ENCODE measurements at places on chromosomes 6 and 20. TPM values are rescaled to one million over a fixed set of nuclear protein-coding genes. Genes with fewer than 3 reads are reported as not detected.

PCMT1 gene
- 94.4 TPM for total RNA-seq

IL17A gene
- total RNA-seq, result not detected

- no peak for DNase-seq
Observed at GRCh38 chr20:51542033-51542570, 417 bp downstream of the NFATC2 start.

TSBP1 gene
- not detected for total RNA-seq

DNA sequence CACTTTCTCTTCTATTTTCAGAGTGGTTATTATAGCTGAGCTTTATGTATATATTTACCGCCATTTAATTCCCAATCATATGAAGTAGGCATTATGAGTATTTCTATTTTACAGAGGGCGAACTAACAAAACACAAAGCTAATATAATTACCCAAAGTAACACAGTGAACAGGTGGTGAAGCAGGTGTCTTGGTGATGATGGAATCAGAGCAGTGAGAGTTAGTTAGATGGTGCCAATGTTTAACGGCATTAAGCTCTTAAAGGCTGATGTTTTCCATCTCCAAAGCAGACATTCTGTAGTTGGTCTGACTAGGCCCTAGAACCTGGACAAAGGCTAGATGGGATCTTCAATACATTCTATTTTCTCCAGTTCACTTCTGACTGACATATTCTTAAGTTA lies 551.1 kb upstream of the SYNCRIP start:
- no peak for DNase-seq

GRCh38 chr20:62420846-62421715 lies 6.3 kb downstream of the RBBP8NL start:
- no peak for DNase-seq

SIGLEC1 gene
- not detected for total RNA-seq

GMPR gene
- total RNA-seq, result 28.8 TPM

DNA sequence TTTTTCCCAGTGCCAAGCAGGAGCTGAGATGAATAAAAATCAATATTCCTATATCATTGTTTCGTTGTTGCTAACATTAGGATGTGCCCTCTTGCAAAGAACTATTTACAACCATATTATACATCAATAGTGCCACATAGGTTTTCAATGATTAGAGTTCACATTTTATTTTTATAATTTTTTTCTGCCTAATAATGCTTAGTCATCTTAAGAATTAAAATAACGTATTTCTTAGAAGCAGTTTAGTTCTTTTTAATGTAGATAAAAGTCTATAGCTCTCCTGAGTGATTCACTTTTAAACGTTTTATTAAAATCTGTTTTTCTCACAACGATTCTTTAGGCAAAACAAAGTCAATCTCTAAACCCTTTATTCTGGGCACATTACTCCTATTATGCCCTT lies 71.6 kb downstream of the CHD6 start:
- DNase-seq, result no peak

GRCh38 chr6:14964556-14965270 lies 281.2 kb upstream of the JARID2 start:
- DNase-seq, result no peak

ECT2L gene
- 0.12 TPM for total RNA-seq

FAM209B gene
- not detected for total RNA-seq

- DNase-seq, result no peak
Observed at GRCh38 chr6:152636021-152636608, 1.0 kb downstream of the SYNE1 start.

GRCh38 chr6:46815130-46815529 lies 21.9 kb downstream of the MEP1A start:
- no peak for DNase-seq

DNA sequence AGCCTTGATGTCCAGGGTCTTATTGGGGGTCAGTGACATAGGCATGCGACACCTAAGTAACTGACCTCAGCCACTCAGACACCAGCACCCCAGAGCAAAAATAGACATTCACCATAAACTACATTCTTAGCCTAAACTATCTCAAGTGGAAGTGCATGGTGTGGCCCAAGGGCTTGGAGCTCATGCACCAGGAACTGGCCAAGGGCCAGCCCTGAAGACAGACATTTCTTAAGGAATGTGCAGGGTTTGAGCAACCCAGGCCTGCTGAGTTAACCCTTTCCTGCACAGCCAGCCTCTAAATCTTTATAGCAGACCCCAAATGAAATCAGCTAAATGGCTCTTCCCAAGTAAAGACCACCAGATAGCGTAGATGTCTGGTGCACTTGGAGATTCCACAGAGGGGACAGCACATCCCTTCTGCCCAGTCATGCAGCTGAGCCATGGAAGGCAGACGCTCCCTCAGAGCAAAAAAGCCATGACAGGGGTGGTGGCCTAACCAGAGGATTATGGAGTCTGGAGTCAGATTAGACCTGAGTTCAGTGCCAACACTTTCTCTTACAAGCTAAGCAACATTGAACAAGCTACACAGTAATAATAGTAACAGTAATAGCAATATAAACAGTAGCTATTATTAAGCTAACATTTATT lies 222.6 kb downstream of the ZMYND8 start:
- no peak for DNase-seq

C2 gene
- total RNA-seq, result not detected

SLC22A3 gene
- 0.70 TPM for total RNA-seq

DNA sequence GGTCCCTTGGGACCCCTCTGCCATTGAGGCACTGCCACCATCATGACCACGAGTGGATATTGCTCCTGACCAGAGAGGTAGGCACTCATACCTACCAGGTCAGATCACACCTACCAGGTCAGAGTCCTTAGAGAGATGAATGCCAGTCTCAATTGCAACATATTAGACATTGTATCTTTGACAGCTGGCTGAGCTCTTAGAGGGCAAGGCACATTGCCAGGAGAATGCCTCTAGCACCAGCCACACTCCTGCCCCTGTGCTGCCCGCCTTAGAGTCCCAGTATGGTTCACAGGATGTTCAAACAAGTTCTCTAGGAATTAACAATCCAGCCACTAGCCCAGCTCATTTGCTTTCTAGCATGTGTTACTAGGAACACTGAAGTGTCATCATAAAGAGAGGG lies 65.9 kb downstream of the TMEM244 start:
- DNase-seq, result no peak

DNA sequence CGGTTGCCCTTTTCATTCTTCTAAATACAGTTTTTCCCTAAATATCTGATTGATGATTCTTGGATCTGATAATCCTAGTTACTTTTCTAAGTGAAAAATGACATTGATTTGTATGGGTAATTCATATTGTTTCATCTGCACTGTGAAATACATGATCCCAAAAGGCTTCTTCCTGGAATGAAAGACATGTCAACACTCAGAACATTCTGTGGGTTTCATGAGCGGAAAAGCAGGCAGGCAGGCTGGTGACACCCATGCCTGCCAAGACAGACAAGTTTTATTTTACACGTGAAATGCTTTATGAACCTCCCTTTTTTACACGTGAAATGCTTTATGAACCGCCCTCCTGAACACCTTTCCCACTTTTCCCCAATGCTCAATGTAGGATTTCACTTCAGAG lies 105.0 kb downstream of the PRKN start:
- no peak for DNase-seq

RNF5 gene
- total RNA-seq, result 88.0 TPM

DNA sequence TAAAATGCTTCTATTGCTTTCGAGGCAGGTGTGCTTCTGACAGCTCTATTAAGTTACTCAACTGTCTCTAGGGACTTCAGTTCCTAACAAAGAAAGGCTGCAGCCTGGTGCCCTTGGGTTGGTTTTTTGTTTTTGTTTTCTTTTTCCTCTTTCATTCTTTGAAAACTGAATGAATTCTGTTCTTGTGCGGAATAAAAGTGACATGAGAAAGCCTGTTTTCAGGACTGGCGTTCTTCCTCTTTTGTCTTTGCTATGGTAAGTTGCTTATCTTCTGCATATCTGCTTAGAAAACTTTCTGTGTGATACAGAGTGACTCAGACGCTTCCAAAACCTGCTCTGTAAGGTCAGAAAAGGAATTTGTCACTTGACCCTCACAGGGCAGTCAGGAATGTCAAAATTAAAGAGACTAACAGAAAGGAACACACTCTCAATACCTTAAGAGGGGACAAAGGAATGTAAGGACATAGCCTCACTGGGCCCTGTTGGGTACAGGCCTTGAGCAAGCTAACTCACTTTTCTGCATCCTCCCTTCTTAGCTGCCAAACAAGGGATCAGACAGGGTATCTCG lies 56.2 kb upstream of the NHSL1 start:
- DNase-seq, result no peak

DNA sequence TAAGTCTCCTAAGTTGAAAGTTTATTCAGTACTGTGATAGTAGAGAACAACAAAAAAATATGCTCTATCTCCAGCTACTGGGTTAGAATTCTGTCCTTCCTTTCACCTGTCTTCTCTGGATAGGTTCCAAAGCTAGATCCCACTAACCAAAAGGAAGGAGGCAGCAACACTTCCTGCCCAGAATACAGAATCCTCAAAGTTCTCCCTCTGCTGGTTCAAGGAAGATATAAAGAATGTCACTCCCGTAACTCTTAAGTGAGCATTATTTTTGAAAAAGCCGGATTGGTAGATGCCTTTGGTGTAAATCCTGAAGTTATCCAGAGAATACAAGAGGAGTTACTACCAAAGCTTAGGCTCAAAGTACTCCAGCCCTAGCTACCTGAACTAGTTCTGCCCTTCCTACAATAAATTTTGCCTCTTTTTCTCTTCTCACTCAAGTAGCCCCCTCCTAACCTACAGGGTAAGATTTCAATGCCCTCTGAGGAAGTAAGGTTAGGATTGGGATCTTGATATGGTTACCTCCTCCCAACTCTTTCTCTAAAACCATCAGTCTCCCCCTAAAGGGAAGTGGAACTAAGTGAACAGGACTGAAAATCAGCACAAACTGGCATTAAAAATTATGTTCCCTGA lies 26.0 kb upstream of the CRIP3 start:
- peak; percentile 29 for DNase-seq

DNA sequence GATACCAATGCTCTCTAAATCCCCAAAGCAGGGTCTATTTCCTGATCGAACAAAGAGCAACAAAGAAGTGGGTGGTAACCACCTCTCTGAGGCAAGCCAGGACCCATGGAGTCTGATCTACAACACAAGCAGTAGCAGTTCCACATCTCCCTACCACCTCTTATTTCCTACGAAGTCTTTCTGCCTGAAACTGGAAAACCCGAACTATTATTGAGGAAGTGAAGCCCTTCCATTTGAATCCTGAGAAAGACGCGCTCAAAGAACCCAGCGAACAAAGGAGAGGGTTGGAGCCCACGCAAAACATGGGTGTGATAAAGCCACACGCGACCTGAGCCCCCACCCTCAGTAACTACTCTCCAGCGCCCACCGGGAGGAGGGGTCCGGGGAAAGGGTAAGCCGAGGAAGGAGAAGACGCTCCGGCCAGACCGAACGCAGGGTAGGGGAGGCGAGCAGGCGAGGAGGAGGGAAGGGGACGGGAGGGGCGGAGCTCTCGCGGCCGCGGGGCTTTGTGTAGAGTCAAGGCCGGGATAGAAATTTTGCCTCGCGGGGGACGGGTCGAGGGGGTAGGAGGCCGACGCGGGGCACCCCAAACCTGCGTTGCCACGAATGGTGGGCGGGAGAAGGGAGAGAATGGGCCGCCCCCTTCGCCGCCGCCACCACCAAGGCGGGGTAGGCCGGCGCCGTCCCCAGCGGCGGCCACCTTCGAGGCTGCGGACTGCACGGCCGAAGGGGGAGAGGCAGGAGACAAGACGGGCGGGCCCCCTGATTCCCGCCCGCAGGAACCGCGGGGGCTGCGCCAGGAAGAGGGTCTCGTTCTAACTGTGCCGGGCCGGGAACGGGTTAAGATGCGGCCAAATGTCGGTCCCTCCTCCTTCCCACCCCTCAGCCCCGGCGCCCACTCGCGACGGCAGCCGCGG lies 802 bp downstream of the HDAC2 start:
- DNase-seq, result no peak

- no peak for DNase-seq
Observed at GRCh38 chr6:111122458-111123286, 35.4 kb downstream of the SLC16A10 start.

TAF4 gene
- total RNA-seq, result 13.3 TPM

RPS10 gene
- total RNA-seq, result 2,726 TPM

GRCh38 chr20:38658879-38659596 lies 57.4 kb downstream of the ARHGAP40 start:
- no peak for DNase-seq

- DNase-seq, result no peak
Observed at GRCh38 chr6:109477725-109478124, 5.3 kb downstream of the ZBTB24 start.

Measured in glomerular endothelial cell (primary cell).